Smooth muscle cell of the coronary artery (primary cell): ENCODE measurements at places on chromosomes 5 and 9. TPM values are rescaled to one million over a fixed set of nuclear protein-coding genes. Genes with fewer than 3 reads are reported as not detected.

CBY3 gene
- not detected in 2 replicates for total RNA-seq

SPINK4 gene
- not detected in 2 replicates for total RNA-seq

GRIN3A gene
- total RNA-seq: not detected in 2 replicates

OR13C4 gene
- total RNA-seq: not detected in 2 replicates

HNRNPA0 gene
- 10.3 and 16.5 TPM in 2 replicates for total RNA-seq

MCTP1 gene
- 0.23 and 6.4 TPM in 2 replicates for total RNA-seq

SLC34A1 gene
- not detected in 2 replicates for total RNA-seq

C5orf22 gene
- 8.8 and 12.6 TPM in 2 replicates for total RNA-seq

GPX8 gene
- 48.9 and 81.6 TPM in 2 replicates for total RNA-seq

PRR16 gene
- total RNA-seq: 3.7 and 8.9 TPM in 2 replicates

APC gene
- total RNA-seq: 41.9 and 58.3 TPM in 2 replicates

TBC1D13 gene
- 8.4 and 9.2 TPM in 2 replicates for total RNA-seq

IFNK gene
- not detected in 2 replicates for total RNA-seq

ARHGEF37 gene
- 1.4 and 7.4 TPM in 2 replicates for total RNA-seq

FABP6 gene
- not detected in 2 replicates for total RNA-seq

DAB2IP gene
- 7.7 and 34.0 TPM in 2 replicates for total RNA-seq

C5orf46 gene
- 59.5 TPM in 1 of 2 replicates, not detected in the other for total RNA-seq

C9orf50 gene
- 0.08 TPM in 1 of 2 replicates, not detected in the other for total RNA-seq

HMGCS1 gene
- total RNA-seq: 18.4 and 63.5 TPM in 2 replicates

BSPRY gene
- not detected in 2 replicates for total RNA-seq

RETREG1 gene
- total RNA-seq: 0.45 and 7.4 TPM in 2 replicates

PCDHA7 gene
- 0.75 and 1.5 TPM in 2 replicates for total RNA-seq

TMC1 gene
- total RNA-seq: 0.68 and 1.3 TPM in 2 replicates

NPR3 gene
- 35.7 and 58.0 TPM in 2 replicates for total RNA-seq

TMEM252 gene
- total RNA-seq: not detected in 2 replicates

KIF24 gene
- 0.35 and 0.68 TPM in 2 replicates for total RNA-seq

ADAMTS16 gene
- total RNA-seq: 0.12 TPM in 1 of 2 replicates, not detected in the other

FBP2 gene
- not detected in 2 replicates for total RNA-seq

ZNF300 gene
- total RNA-seq: 3.3 and 8.3 TPM in 2 replicates

ADGRD2 gene
- not detected in 2 replicates for total RNA-seq

TXNDC8 gene
- total RNA-seq: not detected in 2 replicates

OR2S2 gene
- 0.08 TPM in 1 of 2 replicates, not detected in the other for total RNA-seq

SPINK1 gene
- total RNA-seq: 0.68 TPM in 1 of 2 replicates, not detected in the other

SFXN1 gene
- 127 and 146 TPM in 2 replicates for total RNA-seq

PCDHA5 gene
- 0.08 TPM in 1 of 2 replicates, not detected in the other for total RNA-seq
